Cortex of kidney (tissue), 1 donor: ENCODE measurements at places on chromosomes 1 and 21.

- DNase-seq: no peak
Observed at GRCh38 chr1:9890224-9890731, 19.8 kb downstream of the CTNNBIP1 start.

DNA sequence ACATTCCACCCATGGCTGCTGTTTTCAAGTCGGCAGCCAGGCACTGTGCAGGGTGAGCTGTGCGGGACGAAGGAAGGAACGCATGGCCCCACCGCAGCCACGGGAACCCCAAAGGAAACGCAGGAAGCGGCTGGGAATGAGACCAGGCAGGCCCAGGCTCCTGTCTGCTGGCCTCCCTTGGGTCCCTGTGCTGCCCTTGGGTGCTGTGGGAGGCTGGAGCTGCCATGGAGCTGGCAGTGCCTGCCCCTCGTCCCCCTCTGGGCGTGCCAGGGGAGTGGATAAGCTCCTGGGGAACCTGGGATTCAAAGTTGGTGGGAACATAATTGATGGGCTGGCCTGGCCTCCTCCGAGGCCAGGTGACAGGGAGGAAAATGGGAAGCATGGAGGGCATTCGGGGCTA is 5.3 kb upstream of the KRTAP10-4 start:
- no peak for DNase-seq

DNA sequence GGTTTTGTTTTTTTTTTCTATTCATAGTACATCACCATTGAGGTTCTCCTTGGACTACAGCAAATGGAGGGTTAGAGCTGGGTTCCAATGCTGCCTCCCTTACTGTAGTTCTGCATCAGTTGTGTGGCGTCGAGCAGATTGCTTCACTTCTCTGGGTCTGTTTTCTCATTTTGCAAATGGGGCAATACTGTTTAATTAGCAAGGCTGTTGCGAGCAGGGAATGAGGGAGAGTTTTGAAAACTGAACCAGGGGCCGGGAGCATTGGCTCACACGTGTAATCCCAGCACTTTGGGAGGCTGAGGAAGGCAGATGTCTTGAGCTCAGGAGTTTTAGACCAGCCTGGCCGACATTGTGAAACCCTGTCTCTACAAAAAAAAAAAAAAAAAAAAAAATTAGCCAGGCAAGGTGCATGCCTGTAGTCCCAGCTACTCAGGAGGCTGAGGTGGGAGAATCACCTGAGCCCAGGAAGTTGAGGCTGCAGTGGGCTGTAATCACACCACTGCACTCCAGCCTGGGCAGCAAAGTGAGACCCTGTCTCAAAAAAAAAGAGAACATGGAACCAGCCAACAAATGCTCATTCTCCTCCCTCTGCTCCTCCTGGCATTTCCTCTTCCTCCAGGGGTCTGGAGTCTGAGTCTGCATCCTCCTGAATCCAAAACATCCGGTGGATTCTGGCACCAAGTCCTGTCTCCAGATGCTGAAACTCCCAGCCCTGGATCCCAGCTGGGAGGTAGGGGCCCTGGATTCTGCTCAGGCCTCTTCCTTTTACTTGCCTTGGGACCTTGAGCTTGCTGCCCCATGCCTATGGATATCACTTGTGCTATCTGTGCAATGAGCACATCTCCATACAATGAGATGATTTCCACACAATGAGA is 3.7 kb upstream of the PLOD1 start:
- DNase-seq: no peak

DNA sequence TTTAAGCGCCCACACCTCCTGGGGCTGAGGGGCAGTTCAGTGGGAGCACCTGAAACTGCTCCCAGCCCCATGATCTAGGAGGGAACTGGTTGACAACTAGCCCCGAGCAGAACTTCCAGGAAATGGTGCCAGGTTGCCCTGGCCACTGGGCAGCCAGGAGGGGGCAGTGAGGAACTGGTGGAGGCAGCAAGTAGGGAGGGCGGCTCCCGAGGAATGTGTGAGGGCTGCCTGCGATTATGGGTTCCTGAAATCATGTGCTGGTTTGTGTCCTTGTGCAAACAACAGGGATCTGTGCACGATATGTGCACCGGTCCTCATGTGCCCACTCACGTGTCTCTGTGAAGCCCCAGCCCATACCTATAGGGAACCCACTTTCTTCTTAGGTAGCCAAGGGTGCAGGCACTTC is 9.9 kb downstream of the GPR3 start:
- no peak for DNase-seq

- DNase-seq: no peak
Observed at GRCh38 chr1:67175530-67176087, 9.4 kb downstream of the IL23R start.

- no peak for DNase-seq
Observed at GRCh38 chr1:6842301-6842700, 57.0 kb downstream of the CAMTA1 start.

DNA sequence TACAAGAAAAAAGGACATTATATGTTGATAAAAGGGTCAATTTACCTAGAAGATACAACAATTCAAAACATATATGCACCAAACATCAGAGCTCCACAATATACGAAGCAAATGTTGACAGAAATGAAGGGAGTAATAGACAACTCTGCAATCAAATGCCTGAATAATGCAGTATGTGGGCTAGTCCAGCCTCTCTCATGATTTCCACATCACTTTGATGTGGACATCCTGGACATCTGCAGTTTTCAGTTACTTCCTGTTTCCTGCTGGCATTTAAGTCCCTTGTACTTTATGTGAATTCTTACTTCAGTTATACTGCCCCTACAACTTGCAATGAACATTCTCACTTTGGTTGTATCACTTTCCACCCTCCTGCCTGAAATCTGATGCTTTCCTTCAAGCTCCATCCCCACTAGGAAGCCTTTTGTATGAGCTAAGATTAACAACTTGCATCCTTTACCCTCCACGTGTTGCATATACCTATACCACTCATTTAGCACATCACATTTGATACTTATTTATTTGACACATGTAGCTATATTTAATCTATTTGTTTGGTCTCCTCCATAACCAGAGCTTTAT is 36.7 kb downstream of the DISC1 start:
- no peak for DNase-seq

DNA sequence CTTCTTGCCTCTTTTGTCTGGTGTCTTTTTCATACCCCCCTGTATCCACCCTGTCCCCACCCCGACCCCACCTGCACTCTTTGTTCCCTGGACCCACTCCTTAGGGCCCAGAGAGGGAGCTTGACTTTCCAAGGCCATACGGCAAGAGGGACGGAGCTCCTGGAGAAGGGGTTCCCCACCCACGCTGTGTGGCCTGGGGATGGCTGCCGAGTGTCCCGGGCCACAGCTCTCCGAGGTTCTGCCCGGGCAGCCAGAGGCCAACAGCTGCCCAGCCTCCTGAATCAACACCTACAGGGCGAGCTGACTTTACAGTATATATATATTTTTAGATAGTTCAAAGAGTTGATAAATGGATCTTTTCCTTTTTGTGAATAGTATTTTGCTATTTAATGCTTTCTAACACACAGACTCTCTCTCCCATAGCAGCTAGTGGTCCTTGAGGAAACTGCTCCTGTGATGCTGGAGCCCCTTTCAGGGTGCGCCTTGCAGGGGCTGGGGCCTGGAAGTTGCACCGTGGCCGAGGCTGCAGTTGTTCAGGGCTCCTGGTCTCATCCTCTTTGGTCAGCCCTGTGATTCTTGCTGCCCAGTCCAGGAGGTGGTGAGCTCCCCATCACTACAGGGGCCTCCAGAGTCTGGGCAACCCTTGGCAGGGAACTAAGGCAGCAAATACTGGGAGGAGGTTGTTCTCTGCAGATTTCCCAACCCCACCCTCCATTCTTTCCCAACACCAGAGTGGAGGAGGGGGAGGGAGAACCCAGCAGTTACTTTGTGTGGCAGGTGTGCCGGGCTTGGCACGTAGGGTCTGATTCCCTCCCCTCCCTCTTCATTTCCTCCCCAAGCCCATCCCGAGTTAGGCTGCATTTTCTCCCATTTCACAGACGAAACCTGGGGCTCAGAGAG is 321.6 kb downstream of the PTPRU start:
- DNase-seq: no peak

DNA sequence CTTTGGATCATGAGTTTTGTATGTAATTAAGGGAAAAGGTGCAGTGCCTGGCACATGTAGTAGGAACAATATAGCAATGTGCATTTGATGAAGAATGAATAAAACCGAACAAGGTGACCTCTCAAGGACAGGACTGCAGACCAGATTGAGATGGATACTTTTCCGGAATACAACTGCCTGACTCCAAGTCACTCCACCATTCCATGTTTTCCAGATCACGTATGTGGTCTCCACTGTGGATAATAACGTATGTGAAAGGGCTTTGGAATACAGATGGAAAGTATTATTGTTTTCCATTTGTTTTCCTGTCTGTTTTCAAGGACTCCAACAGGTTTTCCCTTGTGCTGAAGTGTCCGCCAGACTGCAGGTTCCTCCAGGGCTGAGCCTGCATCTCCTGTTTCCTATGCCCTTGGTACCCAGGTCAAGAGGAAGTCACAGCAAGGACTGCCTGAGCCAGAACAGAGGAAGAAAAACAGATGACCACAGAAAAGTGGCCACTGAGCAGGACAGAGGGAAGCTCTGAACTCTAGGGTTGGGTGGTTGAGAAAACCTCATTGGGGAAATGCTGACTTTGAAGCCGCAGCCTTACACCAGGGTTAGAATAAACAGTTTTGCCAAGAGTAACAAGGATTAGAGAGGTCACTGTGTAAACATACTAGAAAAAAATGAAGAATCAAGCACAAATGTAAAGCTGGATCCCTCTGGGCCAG is 4.0 kb downstream of the CFAP45 start:
- DNase-seq: no peak

DNA sequence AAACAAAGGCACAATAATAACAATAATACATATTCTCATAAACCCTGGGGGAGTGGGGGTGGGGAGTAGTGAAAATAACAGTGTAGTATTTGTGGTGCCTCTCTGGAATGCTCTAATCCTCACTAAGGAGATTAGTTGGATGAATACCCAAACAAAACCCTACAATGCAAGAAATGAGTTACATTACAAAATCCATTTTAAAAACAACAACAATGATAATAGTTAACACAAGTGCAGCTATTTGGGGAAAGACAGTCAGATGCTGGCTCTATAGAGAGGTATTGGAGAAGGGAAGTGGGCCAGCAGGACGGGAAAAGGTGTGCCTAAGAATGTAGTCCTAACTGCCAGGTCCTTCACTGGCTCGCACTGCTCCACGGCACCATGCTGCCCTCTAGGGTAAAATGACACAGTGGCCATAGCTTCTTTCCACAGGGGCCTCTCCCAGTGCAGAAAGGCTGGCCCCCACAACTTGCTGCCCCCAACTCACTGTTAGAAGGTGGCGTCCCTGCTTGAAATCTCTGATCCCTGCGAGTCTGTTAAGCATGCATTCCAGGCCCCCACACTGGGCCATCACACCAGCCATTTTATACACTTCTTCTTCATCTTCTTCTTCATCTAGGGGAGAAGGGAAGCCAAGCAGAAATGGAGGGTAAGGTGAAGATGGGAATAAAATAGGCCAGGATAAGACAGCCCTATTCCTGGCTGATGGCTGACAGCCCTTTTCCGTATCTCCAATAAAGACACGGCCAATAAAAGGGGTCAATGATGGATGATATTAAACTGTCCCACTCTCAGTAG is 113.8 kb downstream of the UBR4 start:
- no peak for DNase-seq

DNA sequence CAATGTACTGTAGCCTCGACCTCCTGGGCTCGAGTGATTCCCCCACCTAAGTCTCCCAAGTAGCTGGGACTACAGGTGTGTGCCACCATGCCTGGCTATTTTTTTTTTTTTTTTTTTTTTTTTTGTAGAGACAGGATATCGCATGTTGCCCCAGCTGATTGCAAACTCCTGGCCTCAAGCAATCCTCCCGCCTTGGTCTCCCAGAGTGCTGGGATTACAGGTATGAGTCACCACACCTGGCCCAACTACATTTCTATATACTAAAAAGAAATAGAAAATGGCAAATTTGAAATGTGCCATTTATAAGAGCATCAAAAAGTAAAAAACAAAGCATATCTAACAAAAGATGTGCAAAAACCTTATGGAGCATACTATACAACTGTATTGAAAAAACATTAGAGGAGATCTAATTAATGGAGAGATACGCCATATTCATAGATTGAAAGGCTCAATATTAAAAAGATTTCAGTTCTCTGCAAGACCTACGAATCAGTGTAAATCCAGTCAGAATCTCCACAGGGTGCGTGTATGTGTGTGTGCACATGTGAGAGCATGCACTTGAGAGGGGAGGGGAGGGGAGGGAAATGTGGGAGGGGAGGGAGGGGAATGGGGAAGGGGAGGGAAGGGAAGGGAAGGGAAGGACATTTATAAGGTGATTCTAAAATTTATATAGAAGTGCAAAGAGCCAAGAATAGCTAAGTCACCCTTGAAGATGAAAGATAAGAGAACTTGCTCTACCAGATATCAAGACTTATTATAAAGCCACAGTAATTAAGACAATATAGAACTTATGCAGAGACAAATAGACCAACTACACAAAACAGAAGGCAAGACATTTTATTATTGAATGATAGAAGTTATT is 15.5 kb upstream of the PADI4 start:
- DNase-seq: no peak

GRCh38 chr1:40592107-40592803 is 60.8 kb downstream of the ZNF684 start:
- no peak for DNase-seq

DNA sequence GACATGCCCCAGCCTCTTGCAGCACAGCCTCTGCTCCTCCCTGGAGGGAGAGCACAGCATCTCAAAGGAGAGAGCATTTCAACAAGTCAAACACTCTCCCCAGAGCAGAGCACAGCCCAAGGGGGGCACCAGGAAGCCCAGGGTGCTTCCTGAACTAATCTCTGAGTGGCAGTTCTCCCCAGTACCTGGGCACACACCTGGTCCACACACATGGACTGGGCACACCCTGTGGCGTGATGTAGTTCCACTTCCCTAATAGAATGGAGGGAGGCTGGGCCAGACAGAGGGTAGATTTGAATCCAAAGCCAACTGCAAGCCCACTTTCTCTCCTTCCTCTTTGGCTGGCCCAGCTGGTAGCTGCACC is 55.5 kb downstream of the CD46 start:
- no peak for DNase-seq

- no peak for DNase-seq
Observed at GRCh38 chr1:183477986-183478781, 5.9 kb downstream of the SMG7 start.

DNA sequence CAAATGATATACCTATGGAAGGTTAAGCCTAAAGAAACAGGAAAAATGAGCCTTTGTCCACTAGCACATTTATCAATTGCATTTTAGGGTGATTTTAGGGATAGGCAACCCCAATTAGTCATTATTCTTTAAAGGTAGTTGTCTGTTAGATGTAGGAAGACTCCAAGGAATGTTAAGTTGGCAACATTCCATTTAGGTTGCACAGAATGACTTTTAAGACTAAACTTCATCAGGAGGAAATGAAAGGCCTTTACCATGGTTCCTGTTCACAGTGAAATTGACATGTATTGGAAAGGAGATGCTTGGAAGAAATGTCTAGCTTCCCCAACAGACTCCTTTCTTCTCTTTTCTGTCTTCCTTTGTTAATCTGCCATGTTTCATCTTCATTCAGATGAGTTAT is 1.6 kb upstream of the APOBEC4 start:
- no peak for DNase-seq

DNA sequence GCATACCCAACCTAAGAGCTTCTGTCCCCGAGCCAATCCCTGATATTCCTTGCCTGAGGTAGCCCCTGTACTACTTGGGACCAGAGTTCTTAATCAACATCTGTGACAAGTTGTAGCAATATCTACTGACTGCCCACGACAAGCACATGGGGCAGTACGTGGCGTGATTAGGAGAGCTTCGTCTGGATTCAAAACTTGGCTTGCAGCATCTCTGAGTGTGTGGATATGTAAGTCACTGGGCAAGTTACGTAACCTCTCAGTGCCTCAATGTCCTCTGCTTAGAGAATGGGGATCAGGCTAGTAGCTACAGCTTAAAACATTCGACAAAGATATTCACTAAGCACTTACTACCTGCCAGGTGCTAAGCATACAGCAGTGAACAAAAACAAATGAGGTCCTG is 5.0 kb downstream of the HSPG2 start:
- DNase-seq: no peak
